Fibroblast of pulmonary artery (primary cell): ENCODE measurements at places on chromosomes 16 and 17.

GRCh38 chr17:51650772-51651171 lies 390.4 kb downstream of the UTP18 start:
- DNase-seq, result no peak

GRCh38 chr16:85180047-85180826 lies 68.0 kb upstream of the CIBAR2 start:
- DNase-seq, result no peak

GRCh38 chr17:20302246-20302917 lies 165.0 kb downstream of the LGALS9B start:
- DNase-seq, result no peak

DNA sequence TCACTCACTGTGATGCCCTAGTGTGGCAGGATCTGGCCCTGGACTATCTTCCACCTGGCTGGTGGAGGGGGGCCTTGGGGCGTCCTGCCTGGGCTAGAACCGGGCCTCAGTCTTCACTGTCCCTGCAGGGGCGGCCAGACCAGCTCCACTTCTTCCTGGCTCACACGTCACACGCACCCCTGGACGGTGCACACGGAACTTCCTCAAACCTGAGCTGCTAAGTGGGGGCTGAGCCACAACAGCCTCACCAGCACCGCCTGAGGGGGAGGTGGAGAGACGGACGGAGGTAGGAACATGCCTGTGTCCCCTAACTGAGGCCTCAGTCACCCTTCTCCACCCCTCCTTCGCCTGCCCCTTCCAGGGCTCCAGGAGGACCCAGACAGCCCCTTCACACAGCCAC lies 36.6 kb downstream of the TIMM22 start:
- no peak for DNase-seq

DNA sequence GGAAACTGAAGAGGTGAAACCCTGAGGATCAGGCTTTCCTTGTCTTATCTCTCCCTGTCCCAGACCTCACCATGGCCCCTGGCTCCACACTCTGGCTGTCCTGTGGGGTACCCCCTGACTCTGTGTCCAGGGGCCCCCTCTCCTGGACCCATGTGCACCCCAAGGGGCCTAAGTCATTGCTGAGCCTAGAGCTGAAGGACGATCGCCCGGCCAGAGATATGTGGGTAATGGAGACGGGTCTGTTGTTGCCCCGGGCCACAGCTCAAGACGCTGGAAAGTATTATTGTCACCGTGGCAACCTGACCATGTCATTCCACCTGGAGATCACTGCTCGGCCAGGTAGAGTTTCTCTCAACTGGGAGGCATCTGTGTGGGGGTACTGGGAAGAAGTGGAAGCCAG lies 1.4 kb downstream of the CD19 start:
- DNase-seq, result no peak

- no peak for DNase-seq
These were observed 87.2 kb upstream of the XYLT1 start for GRCh38 chr16:17557949-17558348.

- peak; percentile 43 for DNase-seq
These were observed 194.7 kb upstream of the KIF2B start for GRCh38 chr17:53628011-53628410.

- no peak for DNase-seq
These were observed 595.7 kb upstream of the CDH5 start for GRCh38 chr16:65770752-65771151.

DNA sequence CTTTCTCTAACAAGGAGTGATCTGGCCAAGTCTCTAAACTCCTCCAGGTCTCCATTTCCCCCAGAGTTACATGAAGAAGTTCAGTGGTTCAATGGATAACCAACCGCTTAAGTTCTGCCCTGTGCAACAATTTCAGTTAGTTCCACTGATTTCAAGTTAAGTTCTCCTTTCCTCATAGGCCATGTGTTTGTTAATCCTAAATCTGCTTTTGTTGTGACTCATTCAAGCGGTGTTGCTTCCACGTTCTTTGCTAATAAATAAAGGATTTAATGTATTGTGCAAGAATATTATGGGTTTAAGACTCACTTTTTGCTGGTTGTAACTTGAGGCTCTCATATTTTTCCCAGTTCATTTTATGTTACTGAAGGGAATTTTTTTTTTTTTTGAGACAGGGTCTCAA lies 36.3 kb downstream of the GNA13 start:
- peak; percentile 61 for DNase-seq

GRCh38 chr16:88634141-88634993 lies 4.0 kb upstream of the IL17C start:
- DNase-seq, result peak; percentile 46

DNA sequence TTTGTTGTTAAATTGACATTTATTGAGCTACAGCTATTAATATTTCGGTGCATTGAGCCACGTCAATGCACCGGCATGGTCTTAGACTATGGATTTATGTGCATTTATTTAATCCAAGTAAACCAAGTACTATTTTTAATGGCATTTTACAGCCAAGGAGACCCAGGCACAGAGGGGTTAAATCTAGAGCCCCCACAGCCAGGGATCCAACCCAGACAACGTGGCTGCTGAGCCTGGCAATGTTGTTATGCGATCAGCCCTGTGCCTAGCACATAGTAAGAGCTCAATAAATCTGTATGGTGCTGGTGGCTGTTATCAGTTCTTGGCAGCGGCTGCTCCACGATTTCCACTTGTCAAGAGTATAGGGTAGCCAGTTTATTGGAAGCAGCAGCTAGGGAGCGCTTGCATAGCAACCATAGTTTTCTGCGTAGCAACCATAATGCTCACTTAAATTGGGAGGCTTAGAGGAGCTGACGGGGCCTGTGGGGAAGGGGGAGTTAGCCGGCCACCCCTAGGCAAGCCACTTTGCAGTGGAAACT lies 541 bp upstream of the RBBP6 start:
- DNase-seq, result no peak

GRCh38 chr17:80498242-80498919 lies 22.0 kb upstream of the NPTX1 start:
- peak; percentile 47 for DNase-seq

- DNase-seq, result no peak
These were observed 4.3 kb downstream of the CBLN1 start for GRCh38 chr16:49277386-49277742.

- DNase-seq, result no peak
These were observed 6.2 kb downstream of the SP2 start for GRCh38 chr17:47902039-47902744.

DNA sequence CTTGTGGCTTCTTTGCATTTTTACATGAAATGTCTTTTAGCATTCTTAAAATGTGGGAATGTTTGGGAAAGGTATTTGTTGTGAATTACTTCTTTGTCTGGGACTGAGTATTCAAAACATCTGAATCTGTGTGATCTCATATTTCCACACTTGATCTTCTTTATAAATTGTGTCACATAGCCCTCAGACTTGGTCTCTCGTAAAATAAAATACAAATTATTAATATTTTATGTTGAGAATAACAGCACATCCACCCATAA lies 81.9 kb downstream of the TUBD1 start:
- DNase-seq, result no peak

- DNase-seq, result peak; percentile 86
These were observed 55.9 kb downstream of the MYO18A start for GRCh38 chr17:29124135-29124924.

GRCh38 chr17:48024149-48025039 lies 13.2 kb downstream of the COPZ2 start:
- DNase-seq, result no peak

- no peak for DNase-seq
These were observed 10.4 kb downstream of the KPNB1 start for GRCh38 chr17:47660064-47660492.

DNA sequence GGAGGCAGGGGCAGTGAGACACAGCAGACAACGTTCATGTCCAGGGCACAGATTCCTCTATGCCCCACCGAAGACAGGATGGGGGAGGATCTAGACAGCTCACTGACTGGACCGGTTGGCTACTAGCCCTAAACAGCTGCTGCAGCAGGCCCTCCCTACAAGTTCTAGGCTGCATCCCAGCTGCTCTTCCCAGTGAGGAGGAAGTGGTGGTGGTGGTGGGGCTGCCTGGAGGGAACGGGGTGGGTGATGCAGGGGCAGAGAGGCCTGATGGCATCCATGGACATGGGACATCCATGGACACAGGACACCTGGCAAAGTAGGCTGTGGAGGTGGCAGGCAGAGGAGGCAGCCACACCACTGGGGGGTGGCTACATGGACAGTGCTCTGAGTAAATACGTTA lies 18.3 kb downstream of the SPHK1 start:
- no peak for DNase-seq

DNA sequence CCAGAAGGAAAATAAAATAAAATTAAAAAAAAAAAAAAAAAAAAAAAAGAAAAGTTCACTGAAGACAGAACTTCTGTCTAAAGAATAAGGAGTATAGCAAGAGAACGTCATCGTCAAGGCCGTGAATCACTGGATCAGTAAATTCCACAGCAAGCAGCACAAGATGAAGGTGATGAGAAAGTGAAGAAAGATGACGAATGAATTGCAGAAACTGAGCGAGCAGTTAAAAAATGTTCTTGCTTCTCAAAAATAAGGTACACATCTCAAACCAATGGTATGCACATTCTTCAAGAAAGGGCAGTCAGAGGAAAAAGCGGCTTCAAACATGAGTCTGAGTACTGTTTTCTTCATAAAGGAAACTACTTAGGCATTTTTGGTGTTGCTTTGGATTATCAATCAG lies 104.7 kb downstream of the SMG6 start:
- DNase-seq, result peak; percentile 78

GRCh38 chr17:12973496-12974004 lies 44.3 kb downstream of the ELAC2 start:
- no peak for DNase-seq

- DNase-seq, result no peak
These were observed 539 bp upstream of the CKLF start for GRCh38 chr16:66551788-66552285.

DNA sequence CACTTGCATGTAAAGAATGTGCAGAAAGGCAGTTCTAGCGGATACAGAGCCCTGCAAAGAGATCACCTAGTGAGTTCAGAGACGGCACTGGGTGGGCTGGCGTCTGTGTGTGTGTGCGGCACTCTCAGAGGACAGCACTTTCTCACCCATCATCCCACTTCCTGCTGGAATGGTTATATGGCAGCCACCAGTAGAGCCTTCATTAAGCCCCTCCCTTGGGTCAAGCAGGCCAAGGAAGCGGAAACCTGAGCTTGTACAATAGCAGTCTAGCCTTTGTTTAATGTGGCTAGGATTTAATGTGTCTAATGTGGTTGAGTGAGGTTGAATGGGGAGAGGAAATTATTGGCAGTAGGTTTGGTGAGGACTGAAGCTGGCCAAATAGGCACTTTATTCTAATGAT lies 88.3 kb upstream of the ELAC2 start:
- no peak for DNase-seq

- DNase-seq, result no peak
These were observed 6.8 kb downstream of the CNP start for GRCh38 chr17:41973408-41973811.

DNA sequence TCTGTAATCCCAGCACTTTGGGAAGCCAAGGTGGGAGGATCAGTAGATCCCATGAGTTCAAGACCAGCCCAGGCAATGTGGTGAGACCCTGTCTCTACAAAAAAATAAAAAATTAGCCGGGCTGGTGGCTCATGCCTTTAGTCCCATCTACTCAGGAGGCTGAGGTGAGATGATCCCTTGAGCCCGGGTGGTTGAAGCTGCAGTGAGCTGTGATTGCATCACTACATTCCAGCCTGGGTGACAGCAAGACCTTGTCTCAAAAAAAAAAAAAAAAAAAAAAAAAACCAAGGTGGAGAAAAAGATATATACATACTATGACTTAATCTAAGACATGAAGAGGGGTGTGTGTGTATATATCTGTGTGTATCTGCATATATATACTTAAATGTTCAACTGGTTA lies 26.7 kb downstream of the BBS2 start:
- no peak for DNase-seq

- peak; percentile 57 for DNase-seq
These were observed 51.8 kb downstream of the SMPD3 start for GRCh38 chr16:68396481-68396880.

- peak; percentile 66 for DNase-seq
These were observed 92.1 kb downstream of the ZNF423 start for GRCh38 chr16:49763826-49764225.

GRCh38 chr17:66351033-66351432 lies 48.6 kb downstream of the PRKCA start:
- DNase-seq, result no peak

DNA sequence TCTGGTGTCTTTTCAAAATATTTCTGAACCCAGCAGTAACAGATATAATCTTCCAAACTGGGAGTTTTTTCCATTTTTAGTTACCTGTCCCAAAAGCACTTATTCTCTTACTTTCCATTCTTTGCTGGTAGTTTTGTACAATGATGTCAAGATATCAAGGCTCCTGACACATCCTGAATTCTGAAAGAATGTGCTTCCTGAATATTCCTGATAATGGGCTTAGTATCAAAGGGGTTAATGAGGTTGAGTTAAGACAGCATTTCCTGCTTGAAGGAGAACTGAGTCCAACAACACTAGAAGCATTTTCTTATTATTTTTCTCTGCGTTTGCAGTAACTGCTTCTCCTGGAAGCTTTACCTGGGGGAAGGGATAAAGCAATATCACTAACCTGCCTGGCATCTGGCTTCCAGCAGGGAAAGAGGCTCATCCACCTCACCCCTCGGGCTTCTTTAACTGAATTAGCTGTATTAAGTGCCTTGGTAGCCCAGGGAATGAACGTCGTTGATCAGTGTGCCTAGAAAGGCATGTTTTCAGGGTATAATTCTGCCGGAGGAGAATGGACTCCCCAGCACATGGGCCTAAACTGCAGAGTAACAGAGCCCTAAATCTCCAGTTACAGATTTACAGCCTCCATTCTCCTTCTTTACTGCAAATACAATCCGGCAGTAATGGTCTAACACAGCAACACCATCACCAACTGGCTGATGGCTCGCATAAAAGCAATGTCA lies 134.4 kb downstream of the SNX11 start:
- DNase-seq, result no peak
